ENCODE measurements at places on chromosomes 16 and 17.

DNA sequence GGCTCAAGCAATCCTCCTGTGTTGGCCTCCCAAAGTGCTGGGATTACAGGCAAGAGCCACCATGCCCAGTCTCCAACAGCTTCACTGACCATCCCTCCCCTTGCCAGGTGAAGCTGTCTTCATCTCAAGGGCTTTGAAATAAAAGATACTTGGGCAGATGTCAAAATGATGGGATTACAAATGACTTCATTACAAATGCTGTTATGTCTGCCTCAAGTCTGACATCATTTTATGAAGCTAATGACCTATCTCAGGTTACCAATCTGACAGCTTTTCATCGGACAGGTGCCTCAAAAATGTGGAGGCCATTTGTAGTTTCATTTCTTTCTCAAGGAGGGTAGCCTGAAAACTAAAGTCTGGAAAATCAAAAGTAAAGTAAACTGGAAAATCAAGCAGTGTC lies 323.7 kb upstream of the TBX2 start:
- no peak for DNase-seq
- H3K4me3 ChIP-seq = no peak overlapping the region
- H3K27me3 ChIP-seq = no peaks in the 10 kb centered on the region
- H3K36me3 ChIP-seq = no peaks in the 10 kb centered on the region
- H3K27ac ChIP-seq = no peak overlapping the region
- no peaks in the 10 kb centered on the region for H3K4me1 ChIP-seq

DNA sequence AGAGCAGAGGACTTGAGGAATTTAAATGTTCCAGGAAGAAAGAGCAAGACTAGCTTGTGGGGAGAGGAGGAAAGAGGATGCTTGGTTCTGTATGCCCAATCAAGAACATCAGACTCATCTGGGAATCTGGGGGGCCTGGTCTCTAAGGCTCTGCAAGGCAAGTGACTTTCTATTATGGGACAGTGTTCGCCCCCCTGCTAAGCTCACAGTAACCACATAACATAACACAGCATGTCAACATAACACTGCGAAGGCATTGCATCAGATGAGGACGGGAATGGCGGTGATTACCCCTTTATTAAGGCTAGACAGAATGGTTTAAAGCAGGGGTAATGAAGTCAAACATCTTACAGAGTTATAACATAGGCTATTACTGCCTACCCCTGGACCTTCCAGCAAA lies 176.6 kb upstream of the IRX6 start:
- DNase-seq = no peak
- no peaks in the 10 kb centered on the region for H3K36me3 ChIP-seq
- peaks cover 8% of the 10 kb centered on the region for H3K4me1 ChIP-seq
- no peak overlapping the region for H3K4me3 ChIP-seq

DNA sequence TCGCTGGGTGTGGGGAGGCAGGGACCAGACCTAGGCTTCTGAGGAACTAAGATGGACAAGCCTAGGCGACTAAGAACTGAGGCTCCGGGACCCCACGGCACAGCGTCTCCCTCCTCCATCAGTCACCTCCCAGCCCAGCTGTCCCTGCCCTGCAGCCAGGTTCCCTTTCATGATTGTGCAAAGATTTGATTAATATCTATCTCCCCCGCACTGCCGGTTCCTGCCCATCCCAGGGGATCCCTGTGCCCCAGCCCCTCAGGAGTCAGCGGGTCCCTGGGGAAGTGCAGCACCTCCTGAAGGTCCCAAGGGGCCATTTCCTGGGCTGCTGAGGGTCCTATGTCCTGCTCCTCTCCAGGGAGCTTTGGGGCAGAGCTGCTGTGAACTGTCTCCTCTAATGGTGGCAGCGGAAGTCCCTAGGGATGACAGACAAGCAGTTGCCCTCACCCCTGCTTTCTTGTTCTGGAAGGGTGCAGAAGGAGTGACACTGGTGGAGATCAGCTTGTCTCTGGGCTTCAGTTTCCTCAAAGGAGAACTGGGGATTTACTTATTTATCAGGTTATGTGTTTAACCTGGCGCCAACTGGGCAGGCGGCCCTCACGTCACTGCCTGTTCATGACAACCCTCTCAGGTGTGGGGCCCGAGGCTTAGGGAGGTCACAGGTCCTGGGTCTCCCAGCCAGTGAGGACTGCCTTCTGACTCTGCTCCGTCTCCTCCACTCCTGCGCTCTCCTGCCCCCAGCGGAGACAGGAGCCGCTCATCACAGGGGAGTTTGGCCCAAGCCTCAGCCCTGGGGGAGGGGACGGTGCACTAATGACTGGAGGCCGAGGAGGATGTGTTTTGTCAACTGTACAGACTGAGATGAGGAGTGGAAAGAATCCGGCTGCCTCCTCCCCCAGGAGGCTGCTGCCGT lies 1.9 kb upstream of the C16orf74 start:
- H3K4me1 ChIP-seq = peaks cover 23% of the 10 kb centered on the region
- H3K36me3 ChIP-seq = no peaks in the 10 kb centered on the region
- no peak overlapping the region for H3K4me3 ChIP-seq
- peak; percentile 62 for DNase-seq

GRCh38 chr17:17551361-17551760 lies 40.1 kb downstream of the PEMT start:
- H3K4me1 ChIP-seq = peaks cover 68% of the 10 kb centered on the region
- no peaks in the 10 kb centered on the region for H3K27me3 ChIP-seq

- H3K36me3 ChIP-seq = no peaks in the 10 kb centered on the region
- DNase-seq = peak; percentile 41
- H3K27me3 ChIP-seq = no peaks in the 10 kb centered on the region
- H3K27ac ChIP-seq = no peak overlapping the region
- no peak overlapping the region for H3K4me3 ChIP-seq
Observed at GRCh38 chr16:58422809-58423208, 30.5 kb downstream of the GINS3 start.

GRCh38 chr17:2828397-2829038 lies 32.3 kb downstream of the RAP1GAP2 start:
- H3K27ac ChIP-seq = no peak overlapping the region
- peak; percentile 79 for DNase-seq
- no peaks in the 10 kb centered on the region for H3K27me3 ChIP-seq
- no peak overlapping the region for H3K4me3 ChIP-seq
- H3K36me3 ChIP-seq = no peaks in the 10 kb centered on the region

GRCh38 chr16:67249178-67250044 lies 632 bp downstream of the SLC9A5 start:
- no peaks in the 10 kb centered on the region for H3K36me3 ChIP-seq
- H3K27ac ChIP-seq = no peak overlapping the region
- peaks cover 5% of the 10 kb centered on the region for H3K4me1 ChIP-seq
- no peak for DNase-seq
- H3K4me3 ChIP-seq = peak overlapping the region; percentile 58

GRCh38 chr17:3890878-3891219 lies 2.0 kb downstream of the CAMKK1 start:
- no peak overlapping the region for H3K4me3 ChIP-seq
- H3K27me3 ChIP-seq = peaks cover 8% of the 10 kb centered on the region
- DNase-seq = no peak
- H3K27ac ChIP-seq = no peak overlapping the region
- peaks cover 22% of the 10 kb centered on the region for H3K4me1 ChIP-seq

DNA sequence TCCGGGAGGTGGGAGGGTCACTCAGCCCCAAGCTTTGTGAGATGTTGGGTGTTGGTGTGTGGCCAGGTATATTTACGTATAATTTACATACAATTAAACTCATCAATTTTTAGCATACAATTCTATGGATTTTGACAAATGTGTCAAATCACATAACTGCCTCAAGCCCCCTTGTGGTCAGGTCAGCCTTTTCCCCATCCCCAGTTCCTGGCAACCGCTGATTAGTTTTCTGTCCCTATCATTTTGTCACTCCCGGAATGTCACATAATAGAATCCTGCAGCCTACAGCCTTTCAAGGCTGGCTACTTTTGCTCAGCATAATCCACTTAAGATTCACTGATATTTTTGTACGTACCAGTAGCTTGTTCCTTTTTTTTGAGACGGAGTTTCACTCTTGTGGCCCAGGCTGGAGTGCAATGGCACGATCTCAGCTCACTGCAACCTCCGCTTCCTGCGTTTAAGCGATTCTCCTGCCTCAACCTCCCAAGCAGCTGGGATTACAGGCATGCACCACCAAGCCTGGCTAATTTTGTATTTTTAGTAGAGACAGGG lies 19.3 kb upstream of the RAI1 start:
- no peak overlapping the region for H3K4me3 ChIP-seq
- peaks cover 3% of the 10 kb centered on the region for H3K4me1 ChIP-seq

- H3K4me3 ChIP-seq = no peak overlapping the region
- H3K27me3 ChIP-seq = no peaks in the 10 kb centered on the region
- no peak for DNase-seq
- H3K36me3 ChIP-seq = no peaks in the 10 kb centered on the region
- H3K4me1 ChIP-seq = peaks cover 9% of the 10 kb centered on the region
- H3K27ac ChIP-seq = no peak overlapping the region
Observed at GRCh38 chr16:51952500-51952899, 594.4 kb downstream of the TOX3 start.

GRCh38 chr17:60656499-60656898 lies 21.2 kb upstream of the BCAS3 start:
- no peak overlapping the region for H3K27ac ChIP-seq
- no peak for DNase-seq
- H3K27me3 ChIP-seq = no peaks in the 10 kb centered on the region
- H3K36me3 ChIP-seq = peaks cover 7% of the 10 kb centered on the region
- H3K4me1 ChIP-seq = no peaks in the 10 kb centered on the region

- DNase-seq = no peak
- peaks cover 8% of the 10 kb centered on the region for H3K36me3 ChIP-seq
- no peaks in the 10 kb centered on the region for H3K27me3 ChIP-seq
- H3K4me3 ChIP-seq = no peak overlapping the region
- H3K27ac ChIP-seq = no peak overlapping the region
- no peaks in the 10 kb centered on the region for H3K4me1 ChIP-seq
Observed at GRCh38 chr17:27624539-27624938, 6.4 kb upstream of the LGALS9 start.

- H3K36me3 ChIP-seq = no peaks in the 10 kb centered on the region
- no peaks in the 10 kb centered on the region for H3K4me1 ChIP-seq
- no peaks in the 10 kb centered on the region for H3K27me3 ChIP-seq
- H3K27ac ChIP-seq = no peak overlapping the region
- no peak overlapping the region for H3K4me3 ChIP-seq
- no peak for DNase-seq
Observed at GRCh38 chr17:70374496-70374895, 205.2 kb downstream of the KCNJ2 start.

DNA sequence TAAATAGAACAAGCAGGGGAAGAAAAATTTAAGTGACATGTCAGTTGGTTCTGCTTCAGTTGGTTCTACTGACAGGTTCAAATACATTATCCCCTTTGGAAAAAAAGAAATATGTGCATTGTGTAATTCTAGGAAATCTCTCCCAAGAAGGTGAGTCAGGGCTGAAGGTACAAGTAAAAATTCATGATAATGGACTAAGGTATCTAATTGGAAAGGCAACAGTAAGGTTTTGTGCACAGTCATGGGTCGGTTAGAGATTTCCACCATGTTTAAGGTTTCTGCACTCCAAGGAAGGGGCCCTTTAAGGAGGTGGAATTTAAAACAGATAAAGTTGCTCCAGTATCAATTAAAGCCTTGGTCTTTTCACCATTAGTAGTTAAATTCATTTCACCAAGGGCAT lies 17.9 kb upstream of the B4GALNT2 start:
- no peak overlapping the region for H3K4me3 ChIP-seq
- no peaks in the 10 kb centered on the region for H3K36me3 ChIP-seq
- H3K27ac ChIP-seq = no peak overlapping the region
- no peaks in the 10 kb centered on the region for H3K27me3 ChIP-seq
- DNase-seq = no peak

GRCh38 chr17:4368341-4368740 lies 1.9 kb upstream of the UBE2G1 start:
- H3K27ac ChIP-seq = no peak overlapping the region
- H3K4me1 ChIP-seq = peaks cover 4% of the 10 kb centered on the region
- no peak for DNase-seq
- no peaks in the 10 kb centered on the region for H3K36me3 ChIP-seq

- no peak for DNase-seq
- H3K27ac ChIP-seq = no peak overlapping the region
- no peaks in the 10 kb centered on the region for H3K4me1 ChIP-seq
Observed at GRCh38 chr17:13840254-13840653, 229.1 kb upstream of the COX10 start.
